ENCODE measurements at places on chromosomes 4 and X. TPM values are rescaled to one million over a fixed set of nuclear protein-coding genes. Genes with fewer than 3 reads are reported as not detected.

Gene GPR119
- not detected for total RNA-seq

Gene ANAPC10
- total RNA-seq = 36.5 TPM

Gene SULT1B1
- total RNA-seq = not detected

Gene XAGE1A
- total RNA-seq = 1.9 TPM

Gene FAM47A
- total RNA-seq = not detected

Gene CT83
- total RNA-seq = not detected

Gene RENBP
- 1.9 TPM for total RNA-seq

Gene CCDC120
- 0.72 TPM for total RNA-seq

Gene SRPX2
- total RNA-seq = 11.0 TPM

Gene NXF2B
- not detected for total RNA-seq

Gene FAT4
- 0.20 TPM for total RNA-seq

Gene NAP1L3
- total RNA-seq = 11.4 TPM

Gene AWAT2
- total RNA-seq = not detected

Gene NAA11
- 0.36 TPM for total RNA-seq

Gene RHOXF1
- total RNA-seq = not detected

Gene APLN
- 0.98 TPM for total RNA-seq

DNA sequence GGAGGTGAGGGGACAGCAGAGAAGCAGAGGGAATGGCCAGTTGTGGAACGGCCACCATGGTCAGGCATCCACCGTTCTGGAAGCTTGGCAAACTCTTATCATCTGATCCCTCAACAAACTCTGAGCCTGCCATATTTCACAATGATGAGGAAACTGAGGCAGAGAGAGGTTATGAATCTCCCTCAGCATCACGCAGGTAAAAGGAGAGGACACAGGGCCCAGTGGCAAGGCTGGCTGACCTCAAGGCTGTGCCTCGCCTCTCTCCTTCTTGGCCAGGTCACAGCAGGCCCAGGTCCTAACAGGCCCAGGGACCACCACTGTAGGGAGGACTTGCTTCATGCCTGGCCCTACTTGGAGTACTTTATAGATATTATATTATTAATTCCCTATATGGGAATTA is 242.8 kb downstream of the EVC2 start:
- no peak for DNase-seq

- DNase-seq = no peak
Measured at GRCh38 chr4:119581190-119581873, 47.3 kb downstream of the PDE5A start.

- DNase-seq = no peak
Measured at GRCh38 chrX:150933945-150934350, 35.5 kb upstream of the CD99L2 start.

GRCh38 chr4:139896091-139896604 is 230.5 kb downstream of the MGST2 start:
- DNase-seq = no peak

DNA sequence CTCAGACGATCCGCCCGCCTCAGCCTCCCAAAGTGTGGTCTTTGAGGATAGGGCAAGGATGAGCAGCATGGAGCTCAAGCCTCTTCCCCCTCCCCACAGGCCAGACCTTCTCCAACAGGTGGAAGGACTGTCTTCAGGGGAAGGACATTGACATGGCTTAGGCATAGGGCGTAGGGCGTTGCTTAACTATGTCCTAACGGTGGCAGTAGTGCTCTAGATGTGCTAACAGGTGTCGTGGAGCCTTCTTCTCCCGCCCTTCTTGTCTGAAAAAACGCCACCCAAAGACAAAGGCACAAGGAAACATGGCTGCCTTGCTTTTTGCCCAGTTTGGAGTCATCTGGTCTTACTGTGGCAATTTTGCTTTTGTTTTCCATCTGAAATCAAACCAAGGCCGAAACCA is 219.8 kb downstream of the OR13H1 start:
- no peak for DNase-seq

GRCh38 chrX:36443007-36443406 is 523.5 kb downstream of the CFAP47 start:
- DNase-seq = no peak

DNA sequence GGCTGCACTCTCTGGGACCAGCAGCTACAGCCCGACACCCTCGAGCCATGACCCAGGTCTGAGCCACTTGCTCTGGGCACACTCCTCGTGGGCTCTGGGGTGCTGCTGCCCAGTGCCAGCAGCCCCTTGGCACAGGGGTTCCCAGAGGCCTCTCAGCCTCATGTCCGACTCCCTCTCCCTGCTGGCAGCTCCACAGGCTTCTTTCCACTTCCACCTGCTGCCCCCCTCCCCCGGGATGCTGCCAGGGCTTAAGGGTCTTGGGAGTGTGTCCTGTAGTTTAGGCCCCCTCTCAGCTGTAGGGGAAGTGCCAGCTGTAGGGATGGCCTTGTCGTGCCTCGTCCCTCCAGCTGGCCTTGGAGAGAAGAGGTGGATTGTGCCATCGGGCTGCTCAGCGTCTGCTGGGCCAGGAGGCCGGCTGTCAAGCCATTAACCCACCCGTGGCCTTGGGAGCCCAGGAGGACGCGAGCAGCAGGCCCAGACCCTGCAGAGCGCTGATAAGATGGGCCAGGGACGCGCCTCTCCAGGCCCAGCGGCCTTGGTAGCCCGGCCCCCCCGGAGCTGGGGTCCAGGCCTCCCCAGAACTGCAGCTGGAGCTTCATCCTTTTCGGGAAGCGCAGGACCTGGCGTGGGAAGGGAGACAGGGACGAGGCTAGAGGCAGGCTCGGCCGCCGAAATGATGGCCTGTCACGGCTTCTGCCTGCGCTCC is 1.0 kb upstream of the USP27X start:
- no peak for DNase-seq

DNA sequence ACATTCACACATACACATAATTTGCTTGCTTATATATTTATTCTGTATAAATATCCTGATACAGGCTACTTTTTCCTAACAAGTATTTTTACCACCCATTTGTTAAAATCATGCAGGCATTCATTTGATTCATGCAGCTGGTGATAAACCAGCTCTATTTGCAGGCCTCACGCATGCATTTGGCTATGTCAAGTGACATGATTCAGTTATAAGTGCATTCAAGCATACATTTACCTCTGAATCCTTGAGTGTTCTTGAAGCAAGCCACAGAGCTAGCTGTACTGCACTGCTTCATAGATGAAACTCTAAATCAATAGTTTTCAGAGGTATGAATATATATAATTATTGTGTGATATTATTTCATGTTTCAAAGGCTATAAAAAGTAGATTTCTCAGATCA is 544.0 kb upstream of the AGA start:
- DNase-seq = no peak

GRCh38 chrX:29083823-29084222 is 496.6 kb downstream of the IL1RAPL1 start:
- no peak for DNase-seq

DNA sequence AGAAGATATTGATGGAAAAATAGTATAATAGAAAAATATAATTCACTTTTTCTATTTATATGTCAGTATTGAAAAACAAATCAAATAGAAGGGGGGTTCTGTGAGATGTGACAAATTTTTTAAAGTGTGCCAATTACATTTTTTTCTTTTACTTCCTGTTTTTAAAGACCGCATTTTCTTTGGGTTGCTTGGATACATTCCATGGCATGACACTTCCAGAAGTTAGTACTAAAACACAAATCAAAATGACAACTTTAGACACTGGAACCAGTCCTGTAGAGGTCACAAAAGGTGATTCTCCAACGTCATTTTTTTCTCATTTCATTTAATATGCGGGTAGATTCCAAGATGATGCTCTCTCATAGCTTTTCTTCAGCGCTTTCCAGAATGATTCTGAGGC is 116.2 kb upstream of the GNPDA2 start:
- DNase-seq = no peak

GRCh38 chr4:84803720-84804119 is 162.8 kb downstream of the WDFY3 start:
- no peak for DNase-seq

- no peak for DNase-seq
Measured at GRCh38 chr4:40190880-40191815, 5.7 kb upstream of the RHOH start.

DNA sequence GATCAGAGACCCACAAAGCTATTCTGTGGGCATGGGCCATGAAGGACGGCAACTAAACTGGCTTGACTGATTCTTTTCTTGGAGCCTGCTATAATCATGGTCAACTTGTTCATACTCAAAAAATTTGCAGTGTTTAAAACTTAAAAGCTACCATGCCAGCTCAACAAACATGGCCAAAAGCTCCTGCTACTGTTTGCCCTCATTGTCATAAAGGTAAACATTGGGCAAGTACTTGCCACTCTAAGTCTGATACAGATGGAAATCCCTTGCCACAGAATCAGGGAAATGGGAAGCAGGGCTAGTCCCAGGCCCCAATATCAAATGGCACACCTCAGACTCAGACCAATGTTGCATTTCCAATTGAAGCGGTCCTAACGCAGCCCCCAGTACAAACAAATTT is 20.4 kb downstream of the UGT2B11 start:
- DNase-seq = no peak

- no peak for DNase-seq
Measured at GRCh38 chr4:54645830-54646229, 11.9 kb upstream of the KIT start.

- peak; percentile 26 for DNase-seq
Measured at GRCh38 chr4:183130328-183131155, 31.5 kb downstream of the WWC2 start.

DNA sequence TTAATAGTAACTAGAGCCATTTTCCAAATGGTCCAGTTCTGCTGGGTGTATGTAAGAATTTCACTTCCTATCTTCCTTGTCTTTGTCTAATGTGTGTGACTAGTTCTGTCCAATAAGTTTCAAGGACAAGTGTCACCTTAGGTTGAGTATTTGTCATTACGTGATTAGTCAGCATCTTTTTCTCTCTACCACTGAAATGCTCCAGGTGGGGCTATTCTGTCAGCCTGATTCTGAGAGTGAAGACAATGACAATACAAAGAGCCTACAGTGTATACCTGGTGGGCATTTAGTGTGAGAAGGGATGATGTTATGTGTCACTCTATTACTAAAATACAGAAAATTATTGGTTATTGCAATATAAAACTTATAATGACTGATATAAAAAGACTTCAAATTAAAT is 876.3 kb downstream of the C4orf33 start:
- no peak for DNase-seq

DNA sequence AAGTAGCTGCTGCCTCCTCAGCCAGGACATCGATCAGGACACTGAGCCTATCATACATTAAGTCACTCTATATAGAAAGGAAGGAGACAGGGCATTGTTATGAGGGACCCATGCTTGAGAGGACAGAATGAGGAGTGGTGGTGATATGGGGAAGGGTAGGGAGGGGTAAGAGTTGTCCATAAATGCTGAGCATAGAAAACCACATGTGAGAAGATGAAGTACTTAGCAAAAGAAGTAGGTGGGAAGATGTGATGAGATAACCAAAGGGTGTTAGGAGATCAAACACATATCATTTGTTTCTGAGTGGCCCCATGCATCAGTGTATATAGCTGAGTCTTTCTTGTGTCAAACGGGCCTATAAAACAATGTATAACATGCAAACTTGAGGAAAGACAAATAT is 84.1 kb downstream of the DGKK start:
- no peak for DNase-seq

- peak; percentile 78 for DNase-seq
Measured at GRCh38 chr4:147360301-147360700, 120.6 kb upstream of the EDNRA start.

- no peak for DNase-seq
Measured at GRCh38 chrX:51047950-51048349, 137.4 kb downstream of the BMP15 start.

DNA sequence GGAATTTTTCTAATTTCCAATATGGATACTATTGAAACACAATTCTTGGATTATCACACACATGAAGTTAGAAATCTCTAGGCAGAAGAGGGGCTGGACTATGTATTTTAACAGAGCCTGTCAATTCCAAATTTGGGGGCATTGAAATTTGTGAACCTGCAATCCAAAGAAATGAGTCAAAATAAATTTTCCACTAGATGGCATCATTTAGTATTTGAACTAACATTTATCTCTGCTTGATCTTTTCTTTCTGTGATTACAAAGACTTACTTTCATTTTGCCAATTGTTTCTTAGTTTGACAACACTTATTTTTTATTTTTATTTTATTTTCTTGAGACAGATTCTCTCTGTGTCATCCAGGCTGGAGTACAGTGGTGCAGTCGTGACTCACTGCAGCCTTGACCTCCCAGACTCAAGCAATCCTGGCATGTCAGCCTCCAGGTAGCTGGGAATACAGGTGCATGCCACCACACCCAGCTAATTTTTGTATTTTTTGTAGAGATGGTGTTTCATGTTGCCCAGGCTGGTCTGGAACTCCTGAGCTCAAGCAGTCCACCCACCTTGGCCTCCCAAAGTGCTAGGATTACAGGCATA is 2.7 kb upstream of the PYURF start:
- peak; percentile 22 for DNase-seq

DNA sequence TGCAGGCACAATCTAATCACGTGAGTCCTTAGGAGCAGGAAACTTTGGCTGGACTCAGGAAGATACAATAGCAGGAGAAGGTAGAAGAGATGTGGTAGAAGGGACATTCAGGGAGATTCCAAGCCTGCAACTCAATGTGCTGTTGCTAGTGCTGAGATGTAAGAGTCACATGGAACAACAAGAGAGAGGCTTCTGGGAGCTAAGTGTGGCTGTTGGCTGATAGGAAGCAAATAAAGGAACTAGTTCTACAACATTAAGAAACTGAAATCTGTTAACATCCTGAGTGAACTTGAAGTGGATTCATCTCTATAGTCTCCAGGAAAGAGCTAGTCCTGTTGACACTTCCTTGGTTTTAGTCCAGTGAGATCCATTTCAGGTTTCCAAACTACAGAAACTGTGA is 1207.4 kb downstream of the ADGRL3 start:
- no peak for DNase-seq

GRCh38 chrX:42176789-42177188 is 253.4 kb upstream of the CASK start:
- no peak for DNase-seq

GRCh38 chrX:154004315-154004714 is 15.4 kb downstream of the IRAK1 start:
- DNase-seq = no peak

DNA sequence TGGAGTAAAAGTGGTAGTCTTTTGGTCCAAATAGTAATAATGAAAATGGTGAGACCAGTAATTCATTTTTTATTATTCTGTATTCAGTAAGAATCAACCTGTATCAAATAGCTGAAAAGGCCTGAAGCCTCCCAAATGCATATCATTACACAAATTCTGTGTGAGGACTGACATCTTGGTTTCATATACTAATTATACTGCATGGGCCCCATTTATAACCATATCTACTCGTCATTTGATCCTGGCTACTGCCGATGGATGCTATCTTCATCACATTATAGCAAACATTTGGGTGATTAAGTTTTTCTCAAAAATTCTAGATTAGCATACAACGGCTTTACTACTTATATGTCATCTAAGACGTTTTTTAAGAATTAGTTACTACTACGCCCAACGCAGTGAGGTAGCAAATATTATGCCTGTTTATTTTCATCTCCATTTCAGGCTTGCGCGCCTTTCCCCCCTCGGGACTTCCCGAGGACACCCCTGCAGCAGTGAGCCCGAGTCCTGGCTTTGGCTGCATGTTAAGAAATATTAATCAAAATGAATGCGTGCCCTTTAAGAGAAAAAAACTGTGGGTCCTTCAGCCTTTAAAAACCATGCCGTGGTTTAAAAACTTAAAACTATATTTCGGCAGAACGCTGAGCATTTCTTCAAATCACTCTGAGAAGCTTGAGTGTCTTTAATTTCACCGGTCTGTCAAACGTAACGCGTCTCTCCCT is 814 bp upstream of the MMAA start:
- peak; percentile 7 for DNase-seq

- DNase-seq = peak; percentile 76
Measured at GRCh38 chr4:8274765-8275547, 5.4 kb downstream of the HTRA3 start.
